Esophagus muscularis mucosa (tissue), 4 donors: ENCODE measurements at places on chromosomes 11 and 22. TPM values are rescaled to one million over a fixed set of nuclear protein-coding genes. Genes with fewer than 3 reads are reported as not detected.

DNA sequence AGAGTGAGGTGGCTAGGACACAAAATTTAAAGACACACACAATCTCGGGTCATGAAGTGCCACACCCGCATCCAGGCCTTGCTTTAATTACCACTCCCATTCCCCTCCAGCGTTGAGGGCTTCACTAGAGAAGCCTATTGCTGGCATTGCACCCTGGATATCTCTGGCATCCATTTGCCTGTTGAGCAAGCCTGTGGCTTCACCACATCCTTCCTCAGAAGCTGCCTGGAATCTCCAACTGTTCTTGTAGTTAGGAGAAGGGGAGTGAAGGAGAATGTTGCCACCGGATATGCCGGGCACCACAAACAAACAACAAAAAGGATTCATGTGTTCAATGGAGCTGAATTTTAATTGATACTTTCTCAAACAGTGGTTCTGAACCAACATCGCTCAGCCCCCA is 34.4 kb upstream of the RCN1 start:
- DNase-seq = no peak

- DNase-seq = no peak
Observed at GRCh38 chr22:33925194-33925593, 4.9 kb upstream of the LARGE1 start.

DNA sequence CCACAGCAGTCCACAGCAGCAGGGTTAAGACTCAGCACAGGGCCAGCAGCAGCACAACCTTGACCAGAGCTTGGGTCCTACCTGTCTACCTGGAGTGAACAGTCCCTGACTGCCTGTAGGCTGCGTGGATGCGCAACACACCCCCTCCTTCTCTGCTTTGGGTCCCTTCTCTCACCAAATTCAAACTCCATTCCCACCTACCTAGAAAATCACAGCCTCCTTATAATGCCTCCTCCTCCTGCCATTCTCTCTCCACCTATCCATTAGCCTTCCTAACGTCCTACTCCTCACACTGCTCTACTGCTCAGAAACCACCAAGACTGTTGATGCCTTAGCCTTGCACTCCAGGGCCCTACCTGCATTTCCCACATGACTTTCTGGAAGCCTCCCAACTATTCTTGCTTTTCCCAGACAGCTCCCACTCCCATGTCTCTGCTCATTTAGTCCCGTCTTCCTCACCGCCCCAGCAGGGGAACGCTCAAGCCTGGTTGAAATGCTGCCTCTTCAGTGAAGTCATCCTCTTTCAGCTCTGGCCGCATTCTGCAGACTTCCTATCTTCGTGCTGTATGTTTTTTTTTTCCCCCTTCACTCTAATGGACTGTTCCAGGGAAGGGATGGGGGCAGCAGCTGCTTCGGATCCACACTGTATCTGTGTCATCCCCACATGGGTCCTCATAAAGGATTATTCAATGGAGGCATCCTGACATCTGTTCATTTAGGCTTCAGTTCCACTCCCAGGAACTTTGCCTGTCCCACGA is 3.3 kb downstream of the IL18BP start:
- no peak for DNase-seq

DNA sequence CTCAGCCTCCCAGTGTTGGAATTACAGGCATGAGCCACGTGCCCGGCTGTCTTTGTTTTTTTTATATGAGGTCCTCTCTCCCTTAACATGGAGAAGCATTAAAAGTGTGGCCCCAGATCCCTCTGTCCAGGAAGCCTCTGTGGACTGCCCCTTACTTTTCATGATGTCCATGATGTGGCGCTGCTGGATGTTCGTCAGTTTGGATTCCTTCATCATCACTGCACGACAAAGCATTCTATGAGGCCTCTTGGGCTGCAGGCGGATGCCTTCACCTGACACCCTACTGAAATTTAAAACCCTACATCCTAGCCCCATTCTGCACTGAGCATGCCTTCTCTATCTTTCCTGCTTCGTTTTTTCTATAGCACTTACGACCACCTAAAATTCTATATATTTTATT is 2.1 kb downstream of the C22orf23 start:
- no peak for DNase-seq

DNA sequence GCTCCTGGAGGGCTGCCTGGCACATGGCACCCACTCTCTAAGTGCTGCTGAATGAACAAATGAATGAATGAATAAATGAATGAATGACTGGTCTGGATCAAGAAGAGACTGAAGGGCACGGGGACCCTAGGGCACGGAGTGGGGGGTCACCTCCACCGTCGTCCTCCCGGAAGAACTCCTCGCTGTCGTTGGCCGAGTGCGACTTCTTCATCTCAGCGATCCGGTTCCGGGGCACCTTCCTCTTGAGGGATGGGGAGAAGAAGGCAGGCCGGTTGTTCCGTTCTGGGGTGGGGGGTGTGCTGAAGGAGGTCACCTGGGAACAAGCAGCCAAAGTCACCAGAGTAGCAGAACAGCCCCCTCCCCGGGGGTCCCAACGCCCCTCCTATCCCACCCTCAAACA is 36.0 kb downstream of the NUP50 start:
- no peak for DNase-seq

GRCh38 chr22:28911304-28911690 is 27.9 kb downstream of the ZNRF3 start:
- no peak for DNase-seq

Gene RFPL3
- total RNA-seq = not detected

Gene NXF1
- total RNA-seq = 49.5 TPM

Gene TNNT3
- 2.8 TPM for total RNA-seq
